PC-3 (cell line): ENCODE measurements at places on chromosomes 4 and X.

DNA sequence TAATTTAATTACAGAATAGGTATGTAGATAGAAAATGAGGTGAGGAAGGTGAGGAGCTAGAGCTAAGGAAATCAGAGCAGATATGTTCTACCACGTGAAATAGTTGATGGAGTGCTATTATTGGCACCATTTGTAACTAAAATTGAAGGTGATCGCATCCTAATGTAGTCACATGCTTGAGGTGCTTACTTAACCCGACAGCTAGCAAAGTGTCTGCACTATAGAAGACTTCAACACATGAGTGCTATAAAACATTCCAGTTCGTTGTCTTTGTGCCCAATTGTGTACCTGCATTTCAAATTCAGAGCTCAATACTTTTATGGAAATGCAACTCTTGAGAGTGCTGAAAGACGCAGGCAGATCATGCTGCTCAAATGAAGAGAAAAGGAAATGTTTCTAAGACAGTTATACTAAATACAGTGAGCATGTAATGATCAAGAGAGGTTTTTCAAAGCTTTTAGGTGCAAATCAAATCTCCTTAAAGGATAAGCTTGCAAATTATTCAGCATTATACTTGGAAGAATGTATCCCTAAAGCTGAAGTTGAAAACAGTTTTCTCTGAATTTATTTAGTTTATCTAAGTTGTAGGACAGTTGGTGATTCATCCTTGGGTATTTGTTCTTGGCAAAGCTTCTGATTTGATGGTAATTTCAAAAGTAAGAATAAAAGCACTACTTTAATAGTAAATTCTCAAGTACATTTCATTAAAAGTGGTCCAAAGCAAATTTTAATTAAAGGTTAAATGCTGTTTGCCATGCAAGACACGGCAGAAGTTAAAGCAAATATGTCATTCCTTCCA lies 223.9 kb upstream of the EPHA5 start:
- peak; percentile 58 for DNase-seq

DNA sequence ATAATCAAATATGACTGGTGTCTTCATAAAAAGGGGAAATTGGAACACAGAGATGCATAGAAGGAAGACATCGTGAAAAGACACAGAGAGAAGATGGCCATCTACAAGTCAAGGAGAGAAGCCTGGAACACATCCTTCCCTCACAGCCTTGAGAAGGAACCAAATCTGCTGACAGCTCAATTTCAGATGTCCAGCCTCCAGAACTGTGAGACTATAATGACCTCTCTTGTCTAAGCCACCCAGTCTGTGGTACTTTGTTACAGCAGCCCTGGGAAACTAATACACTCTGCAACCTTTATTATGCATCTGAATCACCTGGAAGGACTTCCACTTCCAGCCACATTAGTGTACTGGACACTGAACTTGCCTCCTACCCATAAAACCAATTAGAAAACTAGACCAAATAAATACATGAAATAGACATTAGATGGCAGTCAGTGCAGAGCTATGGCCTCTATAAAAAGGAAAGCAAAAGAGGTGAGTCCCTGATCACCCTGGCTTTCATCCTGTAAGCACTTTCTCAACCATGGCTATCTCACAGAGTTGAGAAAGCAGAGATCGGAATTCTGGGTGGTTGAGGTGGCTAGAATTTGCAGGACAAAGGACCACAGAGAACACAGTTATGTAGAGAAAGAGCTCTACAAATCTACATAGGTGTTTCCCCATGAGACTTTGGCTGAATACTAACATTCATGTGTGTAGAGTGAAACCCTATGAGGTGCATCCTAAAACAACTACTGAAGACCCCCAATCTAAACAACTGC lies 25.7 kb downstream of the GAB3 start:
- no peak for DNase-seq

- DNase-seq = peak; percentile 68
Observed at GRCh38 chr4:166078383-166078782, 205.3 kb downstream of the TLL1 start.

DNA sequence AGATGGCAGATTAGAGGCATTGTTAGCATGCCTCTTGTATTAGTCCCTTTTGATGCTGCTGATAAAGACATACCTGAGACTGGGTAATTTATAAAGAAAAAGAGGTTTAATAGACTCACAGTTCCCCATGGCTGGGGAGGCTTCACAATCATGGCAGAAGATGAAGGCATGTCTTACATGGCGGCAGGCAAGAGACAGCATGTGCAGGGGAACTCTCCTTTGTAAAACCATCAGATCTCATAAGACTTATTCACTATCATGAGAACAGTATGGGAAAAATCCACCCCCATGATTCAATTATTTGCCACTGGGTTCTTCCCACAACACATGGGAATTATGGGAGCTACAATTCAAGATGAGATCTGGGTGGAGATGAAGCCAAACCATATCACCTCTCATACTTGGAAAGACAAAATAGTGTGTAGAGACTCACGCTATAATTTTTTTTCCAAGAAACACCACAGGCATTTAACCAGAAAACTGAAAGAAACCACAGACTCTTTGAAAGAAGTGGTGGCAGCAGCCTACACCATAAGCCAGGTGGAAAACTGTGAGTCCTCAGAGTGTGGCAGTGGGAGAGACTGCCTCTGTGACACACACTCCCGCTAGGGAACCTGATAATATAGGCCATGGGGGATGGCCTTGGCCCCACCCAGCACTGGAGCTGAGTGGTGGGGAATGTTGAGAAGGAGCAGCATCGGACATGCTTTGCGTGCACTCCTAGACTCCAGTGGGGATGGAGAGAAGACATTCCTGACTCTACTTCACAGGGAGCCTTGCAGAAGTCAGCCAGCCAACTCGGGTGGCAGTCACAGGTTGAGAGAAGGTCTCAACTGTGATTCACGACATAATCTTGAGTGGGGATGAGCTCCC lies 51.5 kb downstream of the SLC2A9 start:
- DNase-seq = no peak

DNA sequence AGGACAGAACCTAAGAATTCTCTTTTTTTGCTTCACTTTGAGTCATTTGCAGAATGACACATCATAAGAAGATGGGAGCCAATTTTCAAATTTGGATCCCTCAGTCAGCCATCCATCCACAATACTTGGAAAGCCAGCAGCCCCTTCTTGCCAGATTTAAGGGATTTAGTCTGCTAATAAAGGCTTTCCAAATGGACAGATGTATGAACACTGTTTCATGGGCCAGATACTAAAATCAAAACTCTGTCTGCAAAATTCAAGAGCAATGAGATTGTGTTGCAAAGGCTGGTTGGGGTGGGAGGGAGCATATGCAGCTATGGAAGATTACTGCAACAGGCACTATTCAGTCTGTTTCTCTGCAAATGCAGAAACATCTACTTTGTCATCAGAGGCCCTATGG lies 37.7 kb upstream of the KCNIP4 start:
- DNase-seq = no peak

- no peak for DNase-seq
Observed at GRCh38 chr4:180491210-180491609, 1752.0 kb upstream of the TENM3 start.

DNA sequence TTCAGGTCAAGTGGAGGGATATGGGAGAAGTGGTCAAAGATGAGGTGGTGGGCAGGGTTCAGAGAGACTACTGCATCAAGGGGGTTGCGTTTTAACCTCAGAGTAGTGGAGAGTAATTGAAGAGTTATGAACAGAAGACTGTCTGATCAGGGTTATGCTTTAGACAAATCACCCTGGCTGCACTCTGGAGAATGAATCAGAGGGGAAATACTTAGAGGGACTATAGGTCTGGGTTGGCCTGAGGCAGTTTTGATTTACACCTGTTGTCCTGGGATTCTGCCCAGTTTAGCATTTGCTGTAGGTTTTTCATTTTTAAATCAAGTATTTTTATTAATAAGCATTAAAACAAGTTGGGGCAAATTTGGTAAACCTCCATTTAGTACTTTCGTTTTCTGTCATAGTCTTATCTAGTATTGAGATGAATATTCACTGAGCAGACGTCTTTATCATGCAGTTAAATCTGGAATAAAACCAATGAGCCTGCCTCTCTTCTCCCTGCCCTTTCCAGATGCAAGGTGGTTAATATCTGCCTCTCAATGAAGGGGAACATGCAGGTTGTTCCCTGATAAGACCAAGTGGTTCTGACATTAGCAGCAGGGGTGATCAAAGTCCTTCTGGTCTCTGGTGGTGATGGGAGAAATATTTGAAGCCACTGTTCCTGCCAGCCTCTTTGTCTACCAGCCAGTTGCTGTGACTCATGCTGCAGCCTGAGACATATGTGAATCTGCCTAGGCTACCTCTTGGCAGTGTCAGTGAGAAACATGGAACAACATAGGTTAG lies 116.0 kb upstream of the RPS6KA3 start:
- DNase-seq = peak; percentile 60

DNA sequence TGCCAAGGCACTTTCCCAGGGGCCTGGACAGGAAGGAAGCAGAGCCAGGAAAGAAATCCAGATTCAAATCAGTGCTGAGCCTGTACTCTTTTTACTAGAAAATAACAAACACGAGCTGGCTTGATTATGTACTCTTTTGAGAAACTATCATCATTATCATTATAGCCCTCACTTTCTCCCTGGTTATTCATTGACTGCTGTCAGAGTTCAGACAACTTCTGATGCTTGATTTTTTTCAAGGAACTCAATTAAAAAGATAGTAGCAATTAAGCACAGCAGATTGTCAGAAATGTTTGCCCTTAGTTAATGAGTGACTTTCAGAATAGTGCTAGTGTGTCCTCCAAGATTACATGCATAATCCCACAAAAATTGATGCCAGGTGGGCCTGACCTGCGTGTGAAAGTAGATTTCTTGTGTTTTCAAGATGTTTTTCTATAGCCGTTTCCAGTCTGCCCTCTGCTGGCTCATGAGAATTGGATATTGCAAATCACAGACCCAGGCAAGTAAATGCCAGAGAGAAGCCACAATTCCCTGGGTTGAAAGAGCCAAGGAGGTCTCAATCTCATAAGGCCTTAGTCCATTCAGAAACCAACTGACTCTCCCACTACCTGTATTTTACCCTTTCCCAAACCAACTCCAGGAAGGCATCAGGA lies 14.3 kb upstream of the PNPLA4 start:
- peak; percentile 36 for DNase-seq

- DNase-seq = no peak
Observed at GRCh38 chrX:147737690-147738089, 174.0 kb upstream of the FMR1 start.

GRCh38 chrX:14050709-14051108 lies 21.0 kb upstream of the GEMIN8 start:
- DNase-seq = no peak

- DNase-seq = peak; percentile 61
Observed at GRCh38 chr4:177964693-177965168, 522.5 kb upstream of the AGA start.

- no peak for DNase-seq
Observed at GRCh38 chr4:60562334-60562733, 637.8 kb upstream of the ADGRL3 start.

- peak; percentile 5 for DNase-seq
Observed at GRCh38 chr4:11446155-11446811, 17.6 kb upstream of the HS3ST1 start.

DNA sequence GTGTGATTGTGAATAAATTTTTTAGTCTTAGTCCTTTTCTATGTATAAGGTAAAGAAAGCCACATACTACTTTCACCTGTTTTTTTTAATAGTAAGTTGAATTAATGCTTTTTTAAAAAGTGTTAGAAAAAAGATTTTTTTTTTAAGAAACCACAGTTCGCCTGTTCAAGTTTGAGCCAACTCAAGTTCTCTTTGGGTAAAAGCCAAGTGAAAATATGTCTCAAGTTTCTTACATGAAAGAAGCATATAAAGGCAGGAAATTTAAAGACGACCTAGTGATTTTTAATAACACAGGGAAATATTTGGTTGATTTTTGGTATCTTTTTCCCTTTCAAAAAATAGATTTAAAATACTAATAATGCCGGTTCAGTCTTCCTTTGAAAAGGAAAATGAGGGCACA lies 369.9 kb upstream of the NR3C2 start:
- no peak for DNase-seq

GRCh38 chr4:168509786-168510185 lies 12.9 kb downstream of the PALLD start:
- no peak for DNase-seq

DNA sequence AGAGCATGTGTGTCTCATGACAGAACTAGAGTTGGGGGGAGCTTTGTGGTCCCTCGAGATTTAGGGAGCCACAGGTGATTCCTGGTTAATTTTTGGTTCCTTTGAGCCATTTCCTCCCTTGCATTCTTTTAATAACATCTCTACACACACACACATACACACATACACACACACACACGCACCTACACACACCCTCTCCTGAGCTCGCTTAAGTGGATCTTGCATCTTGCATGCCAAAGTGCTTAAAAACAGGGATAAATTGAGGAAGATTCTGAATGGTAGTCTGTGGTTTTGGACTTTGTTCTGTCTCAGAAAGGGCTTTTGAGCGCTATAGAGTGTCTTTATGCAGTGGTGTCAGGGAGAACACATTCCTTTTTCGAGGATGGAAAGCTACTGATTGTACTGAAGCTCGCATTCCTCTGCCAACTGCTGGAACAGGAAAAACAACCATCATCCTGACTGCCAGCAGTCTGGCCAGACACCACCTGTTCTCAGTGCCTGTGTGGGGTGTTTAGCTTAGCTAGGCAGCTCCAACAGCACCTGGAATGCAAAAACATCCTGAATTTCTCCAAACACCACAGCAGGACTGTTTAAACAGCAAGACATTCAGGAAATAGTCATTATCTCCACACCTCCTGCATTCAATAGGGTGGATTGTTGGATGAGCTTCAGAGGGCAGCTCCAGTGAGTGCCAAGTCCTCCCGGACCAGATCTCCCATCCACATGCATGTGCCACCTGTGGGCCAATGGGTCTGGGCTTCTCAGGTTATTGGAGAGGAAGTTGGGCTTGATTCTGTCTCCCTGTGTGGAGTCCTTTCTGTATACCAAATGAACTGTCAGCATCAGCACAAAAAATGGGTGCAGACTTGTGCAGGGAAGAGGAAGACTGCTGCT lies 21.9 kb upstream of the IGFBP7 start:
- peak; percentile 44 for DNase-seq

- peak; percentile 53 for DNase-seq
Observed at GRCh38 chrX:17497193-17497592, 122.2 kb downstream of the NHS start.

GRCh38 chrX:118706681-118707080 lies 20.7 kb upstream of the IL13RA1 start:
- no peak for DNase-seq

DNA sequence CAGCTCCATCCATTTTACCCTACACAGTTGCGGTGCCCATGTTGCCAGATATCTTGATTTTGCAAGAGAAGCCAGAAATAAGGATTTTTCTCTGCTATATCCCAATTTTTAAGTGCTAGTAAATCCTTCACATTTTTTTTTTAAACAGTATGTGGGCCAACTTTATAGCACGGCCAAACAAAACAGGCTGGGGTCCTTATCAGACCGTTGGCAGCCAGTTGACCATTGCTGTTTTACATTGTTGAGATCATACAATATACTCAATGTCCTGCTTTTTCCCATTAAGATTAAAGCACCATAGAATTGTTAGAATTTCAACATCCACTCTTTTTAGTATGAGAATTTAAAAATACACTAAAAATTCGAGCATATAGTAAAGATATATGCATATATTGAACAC lies 150.9 kb downstream of the SPCS3 start:
- no peak for DNase-seq

DNA sequence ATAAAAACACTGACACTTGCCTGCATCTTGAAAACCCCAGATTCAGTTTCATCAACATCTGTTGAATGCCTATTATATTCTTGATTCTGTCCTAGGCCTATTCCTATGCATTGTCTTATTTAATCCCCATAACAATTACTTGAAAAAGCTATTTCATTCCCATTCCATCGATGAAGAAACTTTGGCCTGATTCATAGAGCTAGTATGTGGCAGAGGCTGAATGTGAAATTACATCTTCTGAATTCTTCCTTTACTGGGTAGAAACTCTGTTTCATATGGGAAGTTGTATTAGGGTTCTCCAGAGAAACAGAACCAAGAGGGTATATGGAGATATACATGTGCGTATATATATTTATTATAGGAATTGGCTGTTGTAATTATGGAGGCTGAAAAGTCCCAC lies 35.0 kb upstream of the SLC4A4 start:
- DNase-seq = no peak
